ENCODE measurements at places on chromosomes 3 and 15.

- no peak for DNase-seq
- no peaks in the 10 kb centered on the region for H3K36me3 ChIP-seq
- no peak overlapping the region for H3K27ac ChIP-seq
- no peak overlapping the region for H3K4me3 ChIP-seq
- no peaks in the 10 kb centered on the region for H3K4me1 ChIP-seq
Measured at GRCh38 chr15:40850576-40851112, 6.8 kb downstream of the SPINT1 start.

- peaks cover 8% of the 10 kb centered on the region for H3K4me1 ChIP-seq
- no peak for DNase-seq
- no peak overlapping the region for H3K27ac ChIP-seq
- H3K36me3 ChIP-seq = no peaks in the 10 kb centered on the region
- H3K4me3 ChIP-seq = peak overlapping the region; percentile 55
Measured at GRCh38 chr15:83107841-83108181, 366 bp downstream of the TM6SF1 start.

GRCh38 chr15:62803856-62804400, 238.6 kb upstream of the TPM1 start:
- H3K4me1 ChIP-seq = no peaks in the 10 kb centered on the region
- no peak overlapping the region for H3K27ac ChIP-seq
- H3K36me3 ChIP-seq = peaks cover 1% of the 10 kb centered on the region
- DNase-seq = no peak
- H3K27me3 ChIP-seq = no peaks in the 10 kb centered on the region
- no peak overlapping the region for H3K4me3 ChIP-seq

- no peak overlapping the region for H3K27ac ChIP-seq
- no peaks in the 10 kb centered on the region for H3K36me3 ChIP-seq
- no peak overlapping the region for H3K4me3 ChIP-seq
- no peaks in the 10 kb centered on the region for H3K27me3 ChIP-seq
Measured at GRCh38 chr3:23785882-23786281, 19.9 kb upstream of the UBE2E1 start.

- H3K36me3 ChIP-seq = no peaks in the 10 kb centered on the region
- peak; percentile 59 for DNase-seq
- H3K4me3 ChIP-seq = peak overlapping the region; percentile 48
- no peaks in the 10 kb centered on the region for H3K27me3 ChIP-seq
Measured at GRCh38 chr15:32825219-32825618, 107.4 kb downstream of the GREM1 start.

DNA sequence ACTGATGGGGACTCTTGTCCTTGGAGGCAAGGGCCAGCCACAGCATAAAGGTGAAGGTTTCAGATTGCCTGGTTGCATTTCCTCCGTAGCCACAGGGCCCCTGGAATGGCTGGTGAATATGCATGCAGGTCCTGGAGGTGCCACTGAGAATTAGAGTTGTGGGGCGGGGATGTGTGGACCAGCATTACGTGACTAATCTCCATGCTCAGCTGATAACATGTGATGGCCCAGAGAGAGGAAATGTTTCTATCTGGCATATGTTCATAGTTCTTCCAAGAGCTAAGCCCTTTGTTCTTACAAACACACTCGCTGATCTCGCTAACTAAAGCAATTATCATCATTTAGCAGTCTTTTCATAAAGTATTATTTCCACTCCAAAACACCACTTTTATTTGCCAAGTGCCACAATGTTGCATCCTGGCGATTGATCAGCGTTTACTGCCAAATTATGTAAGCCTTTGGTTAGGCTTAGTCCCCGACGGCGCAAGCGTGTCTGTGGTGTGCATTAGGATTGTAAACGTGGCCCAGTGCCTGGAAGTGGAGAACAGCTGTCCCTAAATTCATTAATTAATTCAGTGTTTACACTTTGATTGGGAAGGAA, 55.9 kb downstream of the CGNL1 start:
- no peaks in the 10 kb centered on the region for H3K36me3 ChIP-seq
- no peaks in the 10 kb centered on the region for H3K27me3 ChIP-seq
- H3K4me1 ChIP-seq = no peaks in the 10 kb centered on the region
- peak; percentile 44 for DNase-seq

DNA sequence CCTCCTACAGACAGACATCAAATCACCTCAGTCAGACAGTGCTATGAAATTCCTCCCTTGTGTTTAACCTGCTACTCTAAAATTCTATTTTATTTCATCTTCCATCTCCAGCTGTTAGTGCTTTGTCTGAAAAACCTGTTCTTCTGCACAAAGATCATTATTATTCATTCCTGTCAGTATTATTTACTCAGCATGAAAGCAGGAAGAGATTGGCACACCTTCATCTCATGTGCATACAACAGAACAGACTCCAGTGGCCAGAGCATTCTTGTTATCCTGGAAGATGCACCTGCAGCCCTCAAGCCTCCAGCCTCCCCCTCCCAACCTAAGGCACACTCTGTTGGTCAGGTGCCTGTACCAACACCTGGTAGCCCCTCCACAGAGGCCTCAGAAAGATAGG, 1.8 kb upstream of the ROPN1B start:
- no peak overlapping the region for H3K27ac ChIP-seq
- peaks cover 20% of the 10 kb centered on the region for H3K27me3 ChIP-seq

GRCh38 chr3:46419816-46420215, 12.8 kb downstream of the CCRL2 start:
- H3K4me3 ChIP-seq = no peak overlapping the region
- H3K4me1 ChIP-seq = no peaks in the 10 kb centered on the region
- no peak for DNase-seq
- no peaks in the 10 kb centered on the region for H3K27me3 ChIP-seq
- H3K36me3 ChIP-seq = no peaks in the 10 kb centered on the region
- H3K27ac ChIP-seq = no peak overlapping the region

- H3K4me1 ChIP-seq = peaks cover 4% of the 10 kb centered on the region
- H3K27me3 ChIP-seq = no peaks in the 10 kb centered on the region
- H3K4me3 ChIP-seq = no peak overlapping the region
- no peak for DNase-seq
- H3K36me3 ChIP-seq = no peaks in the 10 kb centered on the region
Measured at GRCh38 chr15:95839367-95839782, 491.1 kb upstream of the NR2F2 start.

GRCh38 chr3:123618768-123619484, 34.1 kb upstream of the HACD2 start:
- no peak overlapping the region for H3K4me3 ChIP-seq
- peaks cover 14% of the 10 kb centered on the region for H3K36me3 ChIP-seq
- no peaks in the 10 kb centered on the region for H3K27me3 ChIP-seq
- DNase-seq = peak; percentile 74
- H3K4me1 ChIP-seq = peaks cover 32% of the 10 kb centered on the region

DNA sequence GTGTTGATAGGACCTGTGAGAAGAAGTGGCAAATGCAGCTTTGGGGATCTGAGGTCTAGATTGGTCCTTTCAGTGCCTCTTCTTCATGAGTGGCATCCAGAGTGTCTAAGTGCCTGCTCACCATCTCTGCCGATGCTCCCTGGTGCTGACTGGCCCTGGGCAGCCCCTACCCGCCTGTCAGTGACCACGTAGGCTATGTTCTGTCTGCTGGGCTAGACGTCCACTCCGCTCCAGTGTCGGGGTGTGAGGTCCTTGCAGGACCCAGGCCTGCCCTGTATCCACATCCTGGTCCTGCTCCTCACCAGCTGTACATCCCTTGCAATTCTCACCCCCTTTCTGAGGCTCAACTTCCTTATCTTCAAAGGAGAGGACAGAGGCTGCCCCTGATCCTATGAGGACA, 48.3 kb upstream of the PRR23E start:
- H3K4me1 ChIP-seq = no peaks in the 10 kb centered on the region
- no peak overlapping the region for H3K27ac ChIP-seq
- no peaks in the 10 kb centered on the region for H3K36me3 ChIP-seq
- no peak overlapping the region for H3K4me3 ChIP-seq

GRCh38 chr15:58564981-58565380, 133.2 kb downstream of the LIPC start:
- no peak overlapping the region for H3K4me3 ChIP-seq
- no peaks in the 10 kb centered on the region for H3K27me3 ChIP-seq
- H3K4me1 ChIP-seq = no peaks in the 10 kb centered on the region
- no peaks in the 10 kb centered on the region for H3K36me3 ChIP-seq

DNA sequence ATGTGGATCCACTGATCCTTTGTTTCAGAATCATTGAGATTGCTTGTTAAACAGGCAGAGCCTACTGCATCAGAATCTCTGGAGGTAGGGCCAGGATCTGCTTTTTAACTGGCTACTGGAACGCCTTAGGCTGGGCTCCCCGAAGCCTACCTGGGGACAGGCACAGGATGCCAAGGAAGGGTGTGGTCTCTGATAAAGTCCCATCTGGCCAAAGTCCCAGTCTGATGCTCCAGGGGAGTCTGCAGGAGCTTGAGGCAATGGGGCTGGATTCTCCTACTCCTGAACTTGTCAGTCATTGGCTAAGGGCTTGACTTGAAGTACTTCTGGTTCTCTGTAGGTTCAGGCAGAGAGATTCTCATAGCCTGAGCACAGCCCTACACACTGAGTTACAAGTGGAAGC, 22.4 kb upstream of the CCK start:
- no peak overlapping the region for H3K4me3 ChIP-seq
- no peak overlapping the region for H3K27ac ChIP-seq
- H3K4me1 ChIP-seq = no peaks in the 10 kb centered on the region
- H3K36me3 ChIP-seq = no peaks in the 10 kb centered on the region

DNA sequence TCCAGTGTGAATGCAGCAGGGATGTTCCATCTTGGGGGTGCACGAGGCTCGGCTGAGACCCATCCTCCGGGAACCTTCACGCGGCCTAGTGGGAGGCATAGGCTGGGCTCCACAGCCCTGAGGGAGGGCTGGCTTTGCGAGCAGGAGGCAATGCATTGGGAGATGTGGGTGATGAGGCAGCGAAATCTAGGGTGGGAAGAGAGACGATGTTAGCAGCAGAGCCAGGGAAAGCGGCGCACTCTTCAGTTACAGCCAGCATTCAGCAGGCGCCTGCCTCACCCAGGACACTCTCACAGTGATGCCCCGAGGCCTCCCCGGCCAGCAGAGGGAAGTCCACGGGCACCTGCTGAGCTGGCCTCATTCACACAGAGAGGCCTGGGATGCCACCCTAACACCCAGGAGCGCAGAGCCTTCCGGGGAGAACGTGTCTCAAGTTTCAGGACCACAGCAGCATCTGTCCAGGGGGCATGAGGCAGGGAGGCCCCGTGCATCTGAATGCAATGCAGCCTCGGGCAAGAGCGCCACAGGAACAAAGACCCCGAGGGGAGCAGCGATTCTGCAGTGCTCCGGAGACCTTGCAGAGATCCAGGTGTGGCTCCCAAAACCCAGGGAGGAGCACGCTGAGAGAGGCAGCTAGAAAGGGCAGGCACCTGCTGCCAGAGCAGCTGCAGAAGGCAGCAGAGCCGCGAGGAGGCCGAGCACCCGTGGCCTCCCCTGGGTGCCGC, 102.4 kb downstream of the NUP210 start:
- no peak overlapping the region for H3K4me3 ChIP-seq
- DNase-seq = no peak
- H3K36me3 ChIP-seq = no peaks in the 10 kb centered on the region
- H3K4me1 ChIP-seq = no peaks in the 10 kb centered on the region

GRCh38 chr3:122458992-122459391, 43.1 kb upstream of the WDR5B start:
- no peak overlapping the region for H3K4me3 ChIP-seq
- no peak overlapping the region for H3K27ac ChIP-seq
- no peaks in the 10 kb centered on the region for H3K27me3 ChIP-seq
- DNase-seq = peak; percentile 76
- peaks cover 2% of the 10 kb centered on the region for H3K36me3 ChIP-seq
- no peaks in the 10 kb centered on the region for H3K4me1 ChIP-seq

- H3K4me3 ChIP-seq = no peak overlapping the region
- no peaks in the 10 kb centered on the region for H3K36me3 ChIP-seq
Measured at GRCh38 chr3:72275331-72275751, 490.4 kb upstream of the PROK2 start.

DNA sequence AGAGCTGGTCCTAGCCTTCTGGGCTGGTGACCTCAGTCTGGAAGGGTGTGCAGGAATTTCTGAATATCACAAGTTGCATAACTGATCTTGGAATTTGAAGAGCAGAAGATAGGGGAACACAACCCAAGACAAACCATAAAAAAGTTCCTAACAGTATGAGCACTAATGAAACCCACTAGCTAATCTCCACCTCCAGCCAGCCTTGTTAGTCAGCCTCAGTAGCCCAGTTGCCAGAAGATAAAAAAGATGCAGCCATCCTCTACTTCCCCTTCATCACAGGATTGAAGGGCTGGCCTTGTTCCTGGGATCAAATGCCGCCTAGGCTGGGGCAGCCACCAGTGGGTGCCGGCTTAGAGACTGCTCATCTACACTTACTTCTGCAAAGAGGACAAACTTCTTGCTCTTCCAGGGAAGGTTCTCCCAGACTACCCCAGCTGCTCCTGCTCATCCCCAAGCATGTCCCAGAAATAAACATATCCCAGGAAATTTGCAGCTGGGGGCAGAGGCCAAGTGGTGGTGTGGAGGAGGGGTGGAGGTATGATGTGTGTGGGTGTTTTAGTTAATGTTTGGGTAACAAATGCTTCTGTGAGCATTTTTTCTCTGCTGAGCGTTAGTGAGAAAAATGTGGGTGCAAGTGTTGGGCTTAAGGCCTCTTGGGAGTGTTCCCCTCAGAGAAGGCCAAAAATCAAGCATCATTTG, 9.2 kb upstream of the ITGA11 start:
- DNase-seq = peak; percentile 57
- no peaks in the 10 kb centered on the region for H3K36me3 ChIP-seq
- H3K27me3 ChIP-seq = peaks cover 10% of the 10 kb centered on the region
- no peak overlapping the region for H3K27ac ChIP-seq

DNA sequence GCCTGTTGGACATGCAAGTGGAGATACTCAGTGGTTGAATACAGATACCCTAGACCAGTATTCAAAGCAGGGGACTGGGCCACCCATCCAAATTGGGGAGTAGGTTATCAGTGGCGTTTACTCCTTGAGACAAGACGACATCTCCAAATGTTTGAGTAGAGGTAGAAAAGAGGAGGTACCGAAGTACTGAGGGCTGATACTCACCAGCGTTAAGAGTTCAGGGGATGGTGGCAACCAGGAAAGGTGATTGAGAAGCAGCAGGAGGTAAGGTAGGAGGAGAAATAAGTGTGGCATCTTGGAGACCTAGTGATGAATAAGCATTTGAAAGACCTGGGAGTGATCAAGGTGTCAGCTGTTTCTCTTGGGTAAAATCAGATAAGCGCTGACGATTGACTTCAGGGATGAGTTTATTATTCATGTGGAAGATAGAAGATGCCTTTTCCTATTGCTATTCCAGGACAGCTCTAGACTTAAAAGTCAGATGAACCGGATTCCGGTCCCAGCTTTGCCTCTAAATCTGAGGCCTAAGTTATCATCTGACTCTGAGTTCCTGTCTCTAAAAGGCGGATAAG, 96.3 kb downstream of the GHSR start:
- peaks cover 10% of the 10 kb centered on the region for H3K4me1 ChIP-seq
- no peaks in the 10 kb centered on the region for H3K27me3 ChIP-seq
- H3K4me3 ChIP-seq = no peak overlapping the region

DNA sequence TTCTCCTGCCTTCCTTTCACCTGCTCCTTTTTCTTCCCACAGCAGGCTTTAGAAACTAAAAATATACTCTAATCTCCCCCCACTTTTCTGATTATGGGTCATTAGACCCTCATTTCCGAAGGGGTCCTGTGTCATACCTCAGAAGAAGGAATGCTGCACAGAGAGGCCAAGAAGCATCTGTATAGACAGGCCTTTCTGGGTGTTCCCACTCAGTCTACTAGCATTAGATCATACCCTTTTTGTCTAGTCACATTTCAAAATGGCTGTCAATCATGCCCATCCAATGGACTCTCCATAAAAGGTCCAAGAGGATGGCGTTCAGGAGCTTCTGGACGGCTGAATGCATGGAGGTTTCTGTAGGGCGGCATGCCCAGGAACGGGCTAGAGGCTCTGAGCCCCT, 192.2 kb downstream of the SUCLG2 start:
- H3K4me1 ChIP-seq = peaks cover 6% of the 10 kb centered on the region
- H3K27me3 ChIP-seq = no peaks in the 10 kb centered on the region
- H3K4me3 ChIP-seq = no peak overlapping the region
- no peaks in the 10 kb centered on the region for H3K36me3 ChIP-seq

GRCh38 chr3:13637311-13637891, 88.5 kb downstream of the FBLN2 start:
- no peaks in the 10 kb centered on the region for H3K36me3 ChIP-seq
- H3K4me1 ChIP-seq = no peaks in the 10 kb centered on the region
- no peak overlapping the region for H3K4me3 ChIP-seq
- no peak for DNase-seq
- H3K27ac ChIP-seq = no peak overlapping the region
